ENCODE measurements at places on chromosomes 7 and 10. TPM values are rescaled to one million over a fixed set of nuclear protein-coding genes. Genes with fewer than 3 reads are reported as not detected.

Gene KIAA1549
- total RNA-seq, result 2.4 TPM

Gene TDRD1
- total RNA-seq, result 0.16 TPM

GRCh38 chr10:27746397-27747095, 927 bp upstream of the MKX start:
- DNase-seq, result no peak

DNA sequence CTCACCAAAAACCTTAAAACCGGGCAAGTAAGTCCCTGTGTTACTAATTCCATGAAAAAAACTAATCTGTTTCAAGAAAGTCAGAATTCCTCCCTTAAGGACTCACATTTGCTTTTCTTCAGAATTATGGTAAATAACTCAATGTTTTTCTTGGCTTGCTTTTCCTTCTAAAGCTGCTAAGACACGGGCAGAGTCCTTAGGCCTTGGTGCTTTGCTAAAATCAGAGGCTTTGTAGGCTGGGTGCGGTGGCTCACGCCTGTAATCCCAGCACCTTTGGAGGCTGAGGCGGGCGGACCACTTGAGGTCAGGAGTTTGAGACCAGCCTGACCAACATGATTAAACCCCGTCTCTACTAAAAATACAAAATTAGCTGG, 32.0 kb downstream of the GNA12 start:
- DNase-seq, result no peak

Gene ERLIN1
- 38.2 TPM for total RNA-seq

DNA sequence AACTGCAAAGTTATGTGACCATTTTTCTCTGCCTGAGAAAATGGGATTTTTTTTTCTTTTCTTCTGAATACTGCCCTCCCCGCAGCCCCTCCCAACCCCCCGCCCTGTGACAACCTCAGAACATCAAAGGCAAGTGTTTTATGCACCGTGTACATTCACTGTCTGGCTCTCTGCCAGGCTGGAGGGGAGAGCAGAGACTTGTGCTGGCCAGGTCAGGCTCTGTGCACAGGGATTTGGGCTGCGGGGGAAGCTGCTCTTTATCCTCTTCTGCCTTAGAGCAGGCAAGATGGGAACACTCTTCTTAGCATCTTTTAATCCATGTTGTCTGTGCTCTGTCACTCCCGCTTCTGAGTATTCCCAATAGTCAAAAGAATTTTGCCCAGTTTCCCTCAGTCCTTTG, 195.1 kb downstream of the CCSER2 start:
- no peak for DNase-seq

Data from mesenteric fat pad (tissue), 1 donor.